ENCODE measurements at places on chromosomes 5 and 9.

DNA sequence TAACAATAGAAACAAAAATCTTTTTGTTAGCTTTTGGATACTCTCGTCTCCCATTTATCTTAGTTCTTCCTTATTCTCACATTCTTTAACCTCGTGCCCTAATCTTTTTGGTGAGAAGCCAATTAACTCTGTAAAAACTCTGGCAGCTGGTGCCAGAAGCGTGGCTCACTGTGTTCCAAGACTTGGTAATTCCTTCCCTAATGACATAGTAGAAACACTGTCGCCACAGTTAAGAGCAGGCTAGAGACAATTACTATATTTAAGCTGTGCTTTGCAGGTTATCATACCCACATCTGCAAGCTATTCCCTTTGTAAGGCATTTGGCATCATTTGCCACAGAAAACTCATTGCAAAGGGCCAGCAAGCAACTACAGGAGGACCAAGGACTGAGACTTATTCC is 160.9 kb upstream of the PIK3R1 start:
- no peaks in the 10 kb centered on the region for H3K4me1 ChIP-seq
- H3K36me3 ChIP-seq = no peaks in the 10 kb centered on the region
- DNase-seq = no peak
- no peak overlapping the region for H3K27ac ChIP-seq
- H3K27me3 ChIP-seq = no peaks in the 10 kb centered on the region
- H3K4me3 ChIP-seq = no peak overlapping the region

DNA sequence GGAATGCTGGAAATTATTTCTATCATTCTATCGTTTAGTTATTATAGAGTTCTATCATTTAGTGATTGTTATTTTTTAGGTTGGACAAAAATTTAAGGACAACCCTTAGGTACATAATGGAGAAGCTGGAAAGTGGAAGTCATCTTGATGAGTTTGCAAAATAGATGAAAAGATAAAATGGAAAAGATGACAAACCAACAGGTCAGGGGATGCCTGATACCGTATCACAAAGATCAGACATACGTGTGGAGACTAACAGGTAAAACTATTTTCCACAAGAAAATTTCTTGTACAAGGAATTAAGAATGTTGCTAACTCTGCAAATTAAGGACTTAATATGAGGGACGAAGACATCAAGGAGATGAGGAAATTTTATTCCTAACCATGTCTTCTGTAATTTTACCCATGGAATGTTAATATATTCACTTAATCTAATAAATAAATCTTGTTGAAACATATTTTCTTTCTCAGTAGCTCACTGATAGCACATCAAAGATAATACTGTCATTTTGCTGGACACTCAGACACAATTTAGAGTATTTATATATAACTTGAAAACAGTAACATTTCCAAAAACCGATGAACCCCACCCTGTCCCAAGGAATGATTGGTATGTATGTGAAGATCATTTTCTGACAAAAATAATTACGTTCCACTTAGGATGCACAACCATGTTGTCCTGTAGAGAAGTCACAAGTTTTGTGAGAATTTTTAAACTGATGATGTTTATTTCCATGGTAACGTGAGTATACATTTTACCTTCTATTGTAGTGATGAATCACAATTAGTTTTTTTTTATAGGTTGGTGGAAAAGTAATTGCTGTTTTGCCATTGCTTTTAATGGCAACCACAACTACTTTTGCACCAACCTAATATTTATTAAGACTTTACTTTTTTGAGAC is 2.6 kb downstream of the LURAP1L start:
- H3K27me3 ChIP-seq = peaks cover 23% of the 10 kb centered on the region
- DNase-seq = no peak
- H3K4me3 ChIP-seq = no peak overlapping the region
- peaks cover 2% of the 10 kb centered on the region for H3K4me1 ChIP-seq

DNA sequence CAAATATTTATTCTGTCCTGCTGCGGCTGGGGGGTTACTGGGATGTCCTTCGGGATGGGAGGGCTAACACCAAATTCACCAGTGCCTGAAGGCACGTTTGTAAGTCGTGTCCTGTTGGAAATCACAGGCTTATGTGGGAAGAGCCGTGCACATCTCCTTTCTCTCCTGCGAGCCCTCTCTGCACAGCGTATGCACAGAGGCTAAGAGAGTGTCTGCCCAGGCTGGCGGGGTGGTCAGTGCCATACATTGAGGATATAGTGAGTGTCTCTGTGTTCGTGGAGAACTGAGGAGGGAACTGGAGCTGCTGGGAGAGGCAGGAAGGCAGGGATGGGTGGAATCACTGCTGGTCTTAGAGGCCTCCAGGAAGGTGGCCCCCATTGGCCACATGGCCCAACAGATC is 110.1 kb downstream of the WNK2 start:
- peaks cover 8% of the 10 kb centered on the region for H3K4me1 ChIP-seq
- H3K27me3 ChIP-seq = peaks cover 3% of the 10 kb centered on the region
- H3K4me3 ChIP-seq = no peak overlapping the region
- H3K36me3 ChIP-seq = no peaks in the 10 kb centered on the region
- no peak overlapping the region for H3K27ac ChIP-seq
- no peak for DNase-seq

DNA sequence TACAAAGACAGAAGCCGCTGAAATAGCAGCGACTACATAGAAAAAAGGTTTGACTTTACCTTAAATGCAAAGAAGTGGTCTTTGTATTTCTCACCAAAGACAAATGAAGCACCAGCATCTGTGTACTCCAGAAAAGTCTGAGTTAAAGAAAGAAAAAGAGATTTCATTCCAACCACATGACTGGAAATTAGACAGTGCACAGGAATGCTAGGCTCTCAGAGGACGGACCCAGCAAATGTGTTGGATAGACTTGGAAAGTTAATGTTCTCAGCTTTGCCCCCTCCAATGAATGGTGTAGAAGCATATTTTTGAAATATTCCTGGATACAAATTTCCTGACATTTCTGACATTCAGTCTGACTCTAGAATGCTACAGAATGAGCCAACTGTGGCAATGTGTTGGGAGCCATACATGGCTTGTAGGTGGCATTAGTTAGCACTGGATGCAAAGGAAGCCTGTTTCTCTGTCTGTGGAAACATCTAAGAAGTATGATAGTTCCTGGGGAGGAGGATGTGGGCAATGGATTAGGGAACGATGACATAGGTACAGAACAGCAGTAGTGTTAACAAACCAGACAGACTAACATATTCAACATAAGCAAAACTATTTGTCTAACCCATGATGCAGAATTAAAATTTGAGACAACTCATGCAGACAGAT is 43.3 kb downstream of the SLC28A3 start:
- H3K27me3 ChIP-seq = no peaks in the 10 kb centered on the region
- no peak overlapping the region for H3K27ac ChIP-seq
- H3K4me1 ChIP-seq = peaks cover 63% of the 10 kb centered on the region
- DNase-seq = no peak
- peaks cover 7% of the 10 kb centered on the region for H3K36me3 ChIP-seq
- H3K4me3 ChIP-seq = no peak overlapping the region

GRCh38 chr5:178467568-178468195 is 122.5 kb downstream of the COL23A1 start:
- no peak overlapping the region for H3K27ac ChIP-seq
- no peak overlapping the region for H3K4me3 ChIP-seq
- no peaks in the 10 kb centered on the region for H3K27me3 ChIP-seq
- no peaks in the 10 kb centered on the region for H3K36me3 ChIP-seq
- H3K4me1 ChIP-seq = no peaks in the 10 kb centered on the region

GRCh38 chr9:17695482-17695881 is 116.6 kb downstream of the SH3GL2 start:
- H3K27me3 ChIP-seq = no peaks in the 10 kb centered on the region
- no peaks in the 10 kb centered on the region for H3K36me3 ChIP-seq
- no peak overlapping the region for H3K4me3 ChIP-seq
- no peak overlapping the region for H3K27ac ChIP-seq
- no peak for DNase-seq

DNA sequence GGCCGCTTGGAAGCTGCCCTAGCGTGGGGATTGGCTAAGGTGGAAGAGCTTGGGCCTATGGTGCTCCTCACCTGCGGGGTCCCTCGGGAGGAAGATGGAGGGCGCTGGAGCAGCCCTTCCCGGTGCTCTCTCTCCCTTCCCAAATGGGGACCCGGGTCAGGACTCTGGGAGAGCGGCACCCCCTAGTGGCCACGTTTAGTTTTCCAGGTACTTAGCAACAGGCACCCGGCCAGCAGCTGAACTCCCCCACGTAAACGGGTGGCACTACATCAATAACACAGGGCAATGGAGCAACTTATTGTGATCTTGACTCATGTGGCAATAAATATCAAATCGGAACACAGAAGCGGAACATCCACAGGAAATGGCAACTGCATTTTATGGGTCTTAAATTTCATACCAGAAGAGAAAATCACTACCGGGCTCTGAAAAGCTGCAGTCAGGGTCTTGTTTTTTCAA is 316.6 kb downstream of the AGTPBP1 start:
- no peak overlapping the region for H3K4me3 ChIP-seq
- H3K36me3 ChIP-seq = no peaks in the 10 kb centered on the region
- peaks cover 10% of the 10 kb centered on the region for H3K27me3 ChIP-seq
- H3K27ac ChIP-seq = no peak overlapping the region
- H3K4me1 ChIP-seq = peaks cover 9% of the 10 kb centered on the region

DNA sequence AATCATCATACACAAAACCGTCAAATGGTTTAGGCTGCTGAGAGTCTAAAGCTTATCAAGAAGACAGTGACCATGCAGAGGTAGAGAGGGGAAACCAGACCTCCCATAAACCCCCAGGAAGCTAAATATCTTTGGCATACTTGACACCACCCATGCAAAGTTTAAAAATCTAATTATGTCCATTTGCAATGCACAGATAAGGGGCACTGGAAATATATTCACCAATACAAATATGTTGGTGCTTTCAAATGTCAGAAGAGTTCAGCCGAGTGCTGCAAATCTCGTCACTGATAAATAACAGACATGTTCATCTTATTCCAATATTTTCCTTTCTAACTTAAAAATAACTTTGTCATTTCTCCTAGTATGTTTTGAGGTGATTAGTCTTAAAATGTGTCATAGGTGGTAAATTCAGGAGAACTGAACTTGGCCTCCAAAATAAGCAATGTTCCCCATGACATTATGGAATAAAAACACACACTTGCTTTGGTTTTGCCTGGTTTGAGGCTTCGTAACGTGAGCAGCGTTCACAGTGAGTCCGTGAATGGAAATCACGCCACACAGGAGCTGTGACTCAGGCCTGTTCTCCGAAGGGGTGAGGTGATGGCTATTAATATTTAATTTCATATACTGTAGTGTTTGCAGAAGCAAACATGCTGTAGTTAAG is 182.2 kb downstream of the AOPEP start:
- H3K27me3 ChIP-seq = no peaks in the 10 kb centered on the region
- H3K4me1 ChIP-seq = peaks cover 3% of the 10 kb centered on the region
- no peak for DNase-seq
- no peaks in the 10 kb centered on the region for H3K36me3 ChIP-seq
- H3K4me3 ChIP-seq = no peak overlapping the region

- no peaks in the 10 kb centered on the region for H3K4me1 ChIP-seq
- no peak overlapping the region for H3K4me3 ChIP-seq
- no peaks in the 10 kb centered on the region for H3K36me3 ChIP-seq
- no peak overlapping the region for H3K27ac ChIP-seq
- no peak for DNase-seq
- peaks cover 2% of the 10 kb centered on the region for H3K27me3 ChIP-seq
Measured at GRCh38 chr5:38745836-38746732, 99.7 kb upstream of the OSMR start.

DNA sequence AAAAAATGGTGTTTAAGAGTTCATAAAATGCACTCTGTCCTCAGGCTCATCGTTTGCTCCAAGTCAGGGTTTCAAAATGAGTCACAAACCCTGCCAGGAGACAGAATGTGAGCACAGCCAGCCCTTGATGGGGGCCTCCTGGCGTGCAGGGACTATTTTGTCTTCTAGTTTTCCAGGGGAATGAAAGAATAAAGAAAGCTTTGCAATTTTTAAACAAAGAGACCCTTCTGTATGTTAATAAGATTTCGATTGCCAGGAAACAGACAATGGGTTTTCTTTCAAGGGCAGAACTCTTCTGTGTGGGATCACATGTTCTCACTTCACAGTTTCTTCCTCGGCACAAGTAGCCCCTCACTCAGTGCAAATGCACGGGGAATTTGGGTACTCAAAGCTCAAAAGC is 121.4 kb upstream of the C6 start:
- H3K27ac ChIP-seq = no peak overlapping the region
- no peak overlapping the region for H3K4me3 ChIP-seq
- no peak for DNase-seq
- no peaks in the 10 kb centered on the region for H3K27me3 ChIP-seq
- no peaks in the 10 kb centered on the region for H3K4me1 ChIP-seq

GRCh38 chr9:70688704-70689103 is 274.2 kb upstream of the KLF9 start:
- H3K27ac ChIP-seq = no peak overlapping the region
- peaks cover 9% of the 10 kb centered on the region for H3K27me3 ChIP-seq
- DNase-seq = no peak
- no peaks in the 10 kb centered on the region for H3K4me1 ChIP-seq
- no peaks in the 10 kb centered on the region for H3K36me3 ChIP-seq

GRCh38 chr5:98927989-98928872 is 576 bp downstream of the CHD1 start:
- H3K4me3 ChIP-seq = peak overlapping the region; percentile 97
- H3K36me3 ChIP-seq = peaks cover 46% of the 10 kb centered on the region
- DNase-seq = peak; percentile 32
- H3K27me3 ChIP-seq = no peaks in the 10 kb centered on the region

DNA sequence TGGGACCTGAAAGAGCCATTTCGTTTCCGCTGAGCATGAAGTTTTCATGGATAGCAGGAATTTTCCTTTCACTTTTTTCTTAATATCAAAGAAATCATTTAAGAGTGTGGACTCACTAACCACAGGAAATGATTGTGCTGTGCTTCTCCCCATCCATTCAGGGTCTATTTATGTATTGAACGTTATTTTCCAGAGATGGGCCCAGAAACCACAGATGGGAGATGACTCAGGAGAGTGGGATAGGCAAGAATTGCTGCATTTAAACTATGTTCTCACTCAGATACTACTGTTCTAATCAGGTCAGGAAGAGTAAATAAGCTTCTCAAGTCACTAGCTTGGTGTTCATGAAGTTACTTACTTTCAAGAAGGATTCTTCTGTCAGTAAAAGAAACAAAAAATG is 763.8 kb downstream of the DTWD2 start:
- no peaks in the 10 kb centered on the region for H3K36me3 ChIP-seq
- no peaks in the 10 kb centered on the region for H3K27me3 ChIP-seq
- no peak overlapping the region for H3K27ac ChIP-seq
- H3K4me1 ChIP-seq = no peaks in the 10 kb centered on the region
- DNase-seq = no peak
- no peak overlapping the region for H3K4me3 ChIP-seq

- no peaks in the 10 kb centered on the region for H3K27me3 ChIP-seq
- H3K36me3 ChIP-seq = peaks cover 23% of the 10 kb centered on the region
- peak overlapping the region; percentile 98 for H3K27ac ChIP-seq
- no peak for DNase-seq
- H3K4me1 ChIP-seq = peaks cover 73% of the 10 kb centered on the region
- H3K4me3 ChIP-seq = no peak overlapping the region
Measured at GRCh38 chr9:136541179-136541578, 4.7 kb downstream of the NOTCH1 start.

- peaks cover 25% of the 10 kb centered on the region for H3K27me3 ChIP-seq
- no peaks in the 10 kb centered on the region for H3K36me3 ChIP-seq
- no peak overlapping the region for H3K4me3 ChIP-seq
- no peak overlapping the region for H3K27ac ChIP-seq
- DNase-seq = no peak
- H3K4me1 ChIP-seq = no peaks in the 10 kb centered on the region
Measured at GRCh38 chr9:90827181-90827871, 25.7 kb downstream of the SYK start.
